Bone marrow (tissue), 2 donors: ENCODE measurements at places on chromosomes 1 and 21.

- DNase-seq = no peak
These were observed 133.4 kb downstream of the PCBP3 start for GRCh38 chr21:45776971-45777370.

GRCh38 chr21:42042651-42043050 lies 28.5 kb upstream of the UMODL1 start:
- DNase-seq = no peak

GRCh38 chr1:15507278-15507677 lies 16.7 kb downstream of the CASP9 start:
- DNase-seq = no peak

GRCh38 chr21:42853621-42854020 lies 25.7 kb downstream of the WDR4 start:
- no peak for DNase-seq
